Psoas muscle (tissue), 8 donors: ENCODE measurements at places on chromosomes 5 and 9. TPM values are rescaled to one million over a fixed set of nuclear protein-coding genes. Genes with fewer than 3 reads are reported as not detected.

Gene LIX1
- total RNA-seq = not detected

GRCh38 chr5:18220631-18221030 lies 586.4 kb downstream of the TAF11L14 start:
- no peak for DNase-seq

GRCh38 chr9:32882705-32883104 lies 99.4 kb downstream of the TMEM215 start:
- DNase-seq = no peak

DNA sequence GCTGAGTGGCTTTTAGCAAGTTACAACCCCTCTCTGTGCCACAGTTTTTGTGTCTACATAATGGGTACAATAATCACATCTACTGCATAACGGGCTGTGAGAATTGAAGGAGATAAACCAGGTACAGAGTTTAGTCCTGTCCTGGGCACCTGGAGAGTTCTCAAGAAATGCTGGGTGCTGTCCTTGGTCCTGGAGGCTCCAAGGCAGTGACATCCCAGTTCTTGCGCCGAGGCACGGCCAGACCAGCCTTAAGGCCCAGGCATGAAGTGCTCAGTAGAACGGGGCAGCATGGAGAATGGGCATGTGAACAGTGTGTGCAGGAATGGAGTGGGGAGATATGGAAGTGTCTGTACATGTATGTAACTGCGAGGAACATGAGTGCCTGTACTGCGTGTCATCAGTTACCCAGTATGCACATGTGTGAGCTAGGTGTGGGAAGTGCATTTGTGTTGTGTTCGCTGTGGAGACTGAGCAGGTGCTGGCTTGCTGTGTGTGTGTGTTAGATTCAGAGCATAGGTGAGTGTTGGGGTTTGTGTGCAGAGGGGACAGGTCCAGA lies 6.3 kb upstream of the UNC5A start:
- DNase-seq = no peak

GRCh38 chr9:133892193-133892920 lies 99.8 kb downstream of the VAV2 start:
- no peak for DNase-seq

GRCh38 chr9:132647806-132648205 lies 22.0 kb downstream of the DDX31 start:
- DNase-seq = no peak

GRCh38 chr5:1318659-1319251 lies 23.9 kb upstream of the TERT start:
- DNase-seq = no peak

Gene CORO2A
- 0.13 TPM for total RNA-seq

- no peak for DNase-seq
These were observed 33.5 kb upstream of the CKS2 start for GRCh38 chr9:89277454-89277853.
